ENCODE measurements at places on chromosomes 11 and 22. TPM values are rescaled to one million over a fixed set of nuclear protein-coding genes. Genes with fewer than 3 reads are reported as not detected.

- DNase-seq, result no peak
Observed at GRCh38 chr22:44571566-44572413, 73.8 kb upstream of the RTL6 start.

GRCh38 chr11:75840522-75840921 is 25.5 kb downstream of the UVRAG start:
- DNase-seq, result no peak

GRCh38 chr22:45544588-45545170 is 42.0 kb downstream of the FBLN1 start:
- DNase-seq, result no peak

DNA sequence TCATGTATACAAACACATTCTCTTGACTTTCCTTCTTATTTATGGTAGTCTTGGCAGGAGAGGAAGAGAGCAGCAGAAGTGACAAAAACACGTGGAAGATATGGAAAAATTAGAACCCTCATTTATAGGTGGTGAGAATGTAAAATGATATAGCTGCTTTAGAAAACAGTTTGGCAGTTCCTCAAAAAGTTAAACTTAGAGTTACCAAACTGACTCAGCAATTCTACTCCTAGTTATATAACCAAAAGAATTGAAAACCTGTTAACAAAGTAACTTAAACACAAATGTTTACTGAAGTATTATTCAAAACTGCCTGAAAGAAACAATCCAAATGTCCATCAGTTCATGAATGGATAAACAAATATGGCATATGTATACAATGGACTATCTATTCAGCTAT is 16.8 kb downstream of the NUCB2 start:
- DNase-seq, result no peak

Gene YPEL1
- total RNA-seq, result 8.2 TPM

Gene LAYN
- total RNA-seq, result 3.5 TPM

All from T-cell (primary cell).